ENCODE measurements at places on chromosomes 4 and X. TPM values are rescaled to one million over a fixed set of nuclear protein-coding genes. Genes with fewer than 3 reads are reported as not detected.

COL25A1 gene
- total RNA-seq = not detected

DNA sequence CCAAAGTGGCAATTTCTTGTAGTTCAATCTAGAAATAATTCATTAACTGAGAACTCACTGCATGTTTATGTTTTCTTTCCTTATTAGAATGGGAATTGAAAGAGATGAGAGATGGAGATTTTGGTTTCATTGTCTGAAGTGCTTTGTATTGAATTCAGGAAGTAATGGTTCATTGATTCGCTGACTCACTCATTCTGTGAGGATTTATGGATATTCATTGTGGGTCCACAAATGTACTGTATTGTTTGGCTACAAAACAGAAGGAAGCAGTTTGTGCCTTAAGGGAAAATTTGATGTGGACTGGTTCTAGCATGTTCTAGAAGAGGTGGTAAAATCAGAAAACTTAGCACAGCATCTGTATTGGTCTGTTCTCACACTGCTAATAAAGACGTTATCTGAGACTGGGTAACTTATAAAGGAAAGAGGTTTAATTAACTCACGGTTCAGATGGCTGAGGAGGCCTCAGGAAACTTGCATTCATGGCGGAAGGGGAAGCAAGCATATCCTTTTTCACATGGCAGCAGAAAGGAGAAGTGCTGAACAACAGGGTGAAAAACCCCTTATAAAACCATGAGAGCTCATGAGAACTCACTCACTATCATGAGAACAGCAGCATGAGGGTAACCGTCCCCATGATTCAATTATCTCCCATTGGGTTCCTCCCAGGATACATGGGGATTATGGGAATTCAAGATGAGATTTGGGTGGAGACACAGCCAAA is 132.3 kb upstream of the VCX3A start:
- DNase-seq = no peak

GRCh38 chrX:10603612-10604011 is 16.8 kb downstream of the MID1 start:
- no peak for DNase-seq

DNA sequence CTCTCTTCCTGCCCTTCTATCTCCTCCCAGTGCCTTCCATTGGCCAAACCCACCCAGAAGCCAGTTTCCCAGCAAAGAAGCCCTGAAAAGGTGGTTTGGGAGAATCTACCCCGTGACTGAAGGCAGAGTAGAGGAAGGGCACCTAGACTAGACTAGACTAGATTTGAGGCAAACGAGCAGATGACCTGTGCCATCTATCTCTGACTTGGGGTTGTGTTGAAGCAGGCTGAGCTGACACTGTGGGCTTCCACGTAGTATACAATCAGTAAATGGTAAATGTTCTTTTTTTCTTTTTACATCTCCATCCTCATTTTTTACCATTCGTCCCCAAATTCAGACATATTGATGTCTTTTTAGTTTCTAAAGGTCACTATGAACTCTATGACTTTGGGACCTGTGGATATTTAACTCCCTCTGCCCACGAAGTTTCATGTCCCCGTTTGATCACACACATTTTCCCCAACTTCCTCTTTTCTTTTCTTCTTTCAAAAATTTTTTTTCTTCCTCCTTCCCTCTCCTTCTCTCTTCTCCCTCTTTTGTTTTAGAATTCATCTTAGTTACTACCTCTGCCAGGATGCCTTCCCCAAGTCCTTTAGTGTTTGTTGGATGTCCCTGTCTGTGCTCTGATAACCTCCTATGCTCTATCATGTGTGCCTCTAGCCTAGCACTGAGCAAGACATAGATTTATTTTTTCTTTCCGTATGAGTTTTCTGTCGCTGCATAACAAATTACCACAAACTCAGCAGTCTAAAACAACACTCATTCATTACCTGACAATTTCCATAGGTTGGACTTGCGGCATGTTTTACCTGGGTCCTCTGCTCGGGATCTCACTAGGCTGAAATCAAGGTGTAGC is 6.2 kb upstream of the AFF1 start:
- DNase-seq = no peak

- peak; percentile 47 for DNase-seq
Observed at GRCh38 chr4:123291329-123291728, 105.3 kb upstream of the SPRY1 start.

Data from hematopoietic multipotent progenitor cell (in vitro differentiated cells).